ENCODE measurements at places on chromosomes 16 and 17.

DNA sequence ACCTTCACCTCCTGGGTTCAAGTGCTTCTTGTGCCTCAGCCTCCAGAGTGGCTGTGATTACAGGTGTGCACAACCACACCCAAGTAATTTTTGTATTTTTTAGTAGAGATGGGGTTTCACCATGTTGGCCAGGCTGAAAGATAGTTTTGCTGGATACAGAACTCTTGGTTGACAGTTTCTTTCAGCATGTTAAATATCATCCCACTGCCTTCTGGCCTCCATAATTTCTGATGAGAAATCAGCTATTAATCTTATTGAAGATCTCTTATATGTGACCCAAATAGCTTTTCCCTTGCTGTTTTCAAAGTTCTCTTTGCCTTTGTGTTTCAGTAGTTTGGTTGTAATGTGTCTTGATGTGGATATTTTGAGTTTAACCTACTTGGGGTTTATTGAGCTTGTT is 50.3 kb upstream of the BRD7 start:
- no peak for DNase-seq

DNA sequence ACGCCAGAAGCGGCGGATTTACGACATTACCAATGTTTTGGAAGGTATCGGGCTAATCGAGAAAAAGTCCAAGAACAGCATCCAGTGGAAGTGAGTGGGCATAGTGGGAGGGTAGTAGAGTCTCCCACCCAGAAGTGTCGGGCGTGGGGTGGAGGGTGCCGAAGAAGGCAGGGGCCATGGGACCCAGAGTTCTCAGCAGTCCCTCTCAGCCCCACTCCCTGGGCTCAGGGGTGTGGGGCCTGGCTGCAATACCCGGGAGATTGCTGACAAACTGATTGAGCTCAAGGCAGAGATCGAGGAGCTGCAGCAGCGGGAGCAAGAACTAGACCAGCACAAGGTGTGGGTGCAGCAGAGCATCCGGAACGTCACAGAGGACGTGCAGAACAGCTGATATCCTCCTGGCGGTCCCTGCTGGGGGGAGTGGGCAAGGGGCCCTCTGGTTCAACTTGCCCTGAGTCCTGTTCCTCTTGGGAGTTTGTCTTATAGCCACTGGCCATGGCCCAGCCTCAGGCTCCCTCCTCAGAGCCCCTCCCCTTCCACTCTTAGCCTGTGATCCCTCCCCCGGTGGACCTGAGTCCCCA is 916 bp downstream of the E2F4 start:
- DNase-seq = no peak

- DNase-seq = no peak
These were observed 180.1 kb downstream of the SPECC1 start for GRCh38 chr17:20189302-20189701.

- no peak for DNase-seq
These were observed 24.5 kb downstream of the PMP22 start for GRCh38 chr17:15240644-15241043.

DNA sequence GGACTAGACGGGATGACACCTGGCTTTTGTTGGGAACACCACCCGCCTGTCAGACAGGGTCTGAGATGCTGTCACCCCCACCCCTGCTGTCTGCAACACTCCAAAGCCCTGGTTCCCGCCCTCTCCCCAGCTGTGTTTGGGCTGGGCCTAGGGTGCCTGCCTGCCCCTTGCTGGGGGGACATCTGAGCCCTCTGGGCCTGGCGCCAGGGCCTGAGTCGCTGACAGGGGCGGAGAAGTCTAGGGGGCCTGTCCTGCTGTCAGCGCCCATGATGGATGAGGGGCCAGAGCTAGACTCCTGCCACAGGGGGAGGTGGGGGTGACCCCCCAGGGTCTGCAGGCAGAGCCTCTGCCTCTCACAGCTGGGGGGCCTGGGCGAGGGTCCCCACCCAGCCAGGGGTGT is 7.6 kb upstream of the PKMYT1 start:
- DNase-seq = no peak

DNA sequence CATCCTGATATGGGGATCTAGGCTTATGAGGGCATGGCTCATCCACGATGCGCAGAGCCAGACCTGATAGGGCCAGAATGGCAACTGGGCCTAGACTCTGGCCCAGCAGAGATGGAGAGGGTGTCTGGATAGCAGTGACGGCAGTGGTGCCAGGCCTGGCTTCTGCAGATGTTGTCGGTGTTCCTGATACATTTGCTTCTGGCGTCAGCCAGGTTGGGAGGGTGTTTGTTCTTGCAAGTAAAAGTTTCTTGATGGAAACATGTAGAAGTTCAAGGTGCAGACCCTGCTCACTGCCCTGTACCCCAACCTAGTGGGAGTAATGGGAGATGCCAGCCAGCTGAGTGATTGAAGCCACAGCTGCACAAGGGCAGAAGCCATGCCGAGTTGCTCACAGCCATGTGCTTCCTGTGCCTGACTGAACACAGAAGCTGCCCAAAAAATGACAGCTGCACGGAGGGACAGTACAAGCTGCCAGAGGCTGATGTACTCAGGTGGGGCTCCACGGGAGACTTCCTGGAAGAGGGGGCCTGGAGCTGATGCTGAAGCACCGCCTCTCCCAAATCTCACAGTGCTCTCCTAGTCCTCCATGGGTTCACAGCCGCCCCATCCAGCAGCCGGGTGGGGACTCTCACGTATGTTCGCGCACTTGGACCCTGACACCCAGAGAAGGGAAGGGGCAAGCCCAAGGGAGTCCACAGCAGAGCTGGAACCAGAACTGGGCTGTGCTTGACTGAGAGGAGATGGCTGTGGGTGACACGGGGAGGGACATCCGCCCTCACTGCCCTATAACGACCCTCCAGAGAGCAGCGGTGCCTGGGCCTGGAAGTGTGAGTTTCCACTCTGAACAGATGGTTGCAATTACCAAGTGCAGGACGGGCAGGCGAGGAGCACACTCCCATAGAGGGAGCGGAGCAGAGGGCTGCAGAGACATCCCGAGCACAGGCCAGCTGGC is 78.7 kb downstream of the N4BP1 start:
- peak; percentile 55 for DNase-seq
